GM04504 (cell line): ENCODE measurements at places on chromosomes 7 and 10.

GRCh38 chr7:104845557-104845956 lies 168.4 kb upstream of the KMT2E start:
- DNase-seq: no peak

GRCh38 chr10:70232859-70233108 lies 445 bp downstream of the PPA1 start:
- DNase-seq: no peak

DNA sequence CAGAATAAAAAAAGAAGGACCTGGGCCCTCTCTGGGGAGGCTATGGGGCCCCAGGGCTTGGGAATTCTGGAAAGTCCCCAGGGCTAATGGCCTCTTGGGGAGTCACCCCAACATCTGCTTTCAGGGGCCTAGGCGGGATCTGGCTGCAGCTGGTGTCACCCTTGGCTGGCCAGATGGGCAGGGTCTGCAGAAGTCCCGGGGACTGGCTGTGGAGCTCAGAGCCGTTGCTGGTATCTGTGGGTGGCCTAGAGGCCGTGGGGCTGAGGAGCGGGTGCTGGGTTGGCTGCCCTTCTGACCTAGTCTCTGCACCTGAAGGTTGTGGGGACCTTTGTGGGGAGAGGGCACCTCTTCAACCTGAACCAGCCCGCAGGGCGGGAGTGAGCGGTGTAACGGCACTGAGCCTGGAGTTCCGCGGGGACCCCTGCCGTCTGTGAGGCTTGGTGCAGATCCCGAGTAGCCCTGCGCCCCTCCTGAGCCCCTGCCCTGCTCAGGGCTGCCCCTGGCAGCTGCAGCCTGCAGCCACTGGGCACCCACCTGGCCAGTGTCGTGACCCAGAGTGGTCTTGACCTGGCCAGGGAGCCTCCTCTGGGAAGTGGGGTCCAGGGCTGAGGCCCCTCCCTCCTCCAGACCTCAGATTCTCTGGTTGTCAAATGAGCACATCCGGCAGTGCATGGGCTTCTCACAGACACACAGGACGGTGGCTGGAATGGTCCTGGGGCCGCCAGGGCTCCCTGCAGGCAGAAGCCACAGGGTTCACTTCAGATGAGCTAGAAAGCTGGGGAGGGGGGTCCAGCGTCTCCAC lies 51.5 kb downstream of the UNCX start:
- DNase-seq: no peak

- no peak for DNase-seq
These were observed 71.8 kb upstream of the PRKG1 start for GRCh38 chr10:51002469-51002868.

GRCh38 chr10:5508786-5509185 lies 9.4 kb upstream of the CALML5 start:
- no peak for DNase-seq

GRCh38 chr7:112414855-112415490 lies 35.3 kb upstream of the IFRD1 start:
- DNase-seq: no peak

DNA sequence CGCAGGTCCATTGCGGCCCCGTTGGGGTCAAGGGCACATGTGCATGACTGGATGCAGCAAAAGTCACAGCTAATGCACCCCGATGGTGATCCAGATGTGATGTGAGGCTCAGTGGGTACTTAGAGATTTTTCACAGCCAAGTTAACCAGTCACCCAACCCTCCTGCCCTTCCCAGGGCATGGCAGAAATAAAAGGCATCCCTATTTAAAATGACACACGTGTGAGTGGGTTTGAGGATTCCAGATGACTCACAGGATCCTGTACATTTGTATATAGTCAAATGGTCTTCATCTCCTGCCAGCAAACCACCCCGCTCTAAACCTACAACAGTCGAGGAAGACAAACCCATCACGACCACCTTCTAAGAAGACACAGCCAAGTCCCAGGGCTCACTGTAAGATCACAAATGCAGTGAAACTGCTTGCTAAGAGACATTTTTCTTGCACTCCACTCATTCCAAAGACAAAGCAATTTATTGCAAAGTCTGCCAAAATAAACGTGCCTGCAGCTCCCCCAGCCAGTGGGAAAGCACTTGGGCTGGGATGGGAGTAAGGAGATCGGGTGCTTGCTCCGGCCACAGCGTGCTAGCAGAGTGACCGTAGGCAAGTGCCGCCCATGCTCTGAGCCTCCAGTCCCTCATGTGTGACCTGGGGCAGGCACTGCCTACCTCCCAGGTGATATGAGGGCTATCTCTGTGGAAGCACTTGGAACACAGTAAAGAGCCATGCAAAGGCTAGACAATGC lies 86.6 kb upstream of the MACROH2A2 start:
- no peak for DNase-seq

GRCh38 chr10:5464546-5464945 lies 34.8 kb downstream of the CALML5 start:
- no peak for DNase-seq

DNA sequence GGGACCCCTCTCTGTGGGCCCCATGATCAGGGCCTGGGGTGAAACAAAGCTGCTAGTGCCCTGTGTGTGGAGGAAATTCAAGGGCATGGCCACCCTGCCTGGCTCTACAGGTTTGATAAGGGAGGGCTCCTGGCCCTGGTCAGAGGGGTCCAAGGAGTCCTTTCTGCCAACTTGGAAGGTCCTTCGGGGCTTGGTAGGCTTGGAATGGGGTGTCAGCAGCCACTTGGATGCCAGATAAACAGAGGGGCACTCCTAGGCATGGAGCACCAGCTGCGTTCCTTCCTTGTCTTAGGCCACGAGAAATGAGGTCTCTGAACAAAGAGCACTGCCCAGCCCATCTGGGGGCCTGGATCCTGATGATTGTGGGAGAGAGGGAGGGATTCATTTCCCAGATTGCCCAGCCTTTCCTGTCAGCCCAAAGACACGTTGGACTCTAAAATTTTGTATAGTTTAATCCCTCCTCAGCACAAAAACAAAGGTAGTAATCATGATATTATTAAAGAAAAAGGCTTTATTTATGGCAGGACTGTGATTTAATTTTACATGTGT lies 5.1 kb downstream of the MTURN start:
- no peak for DNase-seq

DNA sequence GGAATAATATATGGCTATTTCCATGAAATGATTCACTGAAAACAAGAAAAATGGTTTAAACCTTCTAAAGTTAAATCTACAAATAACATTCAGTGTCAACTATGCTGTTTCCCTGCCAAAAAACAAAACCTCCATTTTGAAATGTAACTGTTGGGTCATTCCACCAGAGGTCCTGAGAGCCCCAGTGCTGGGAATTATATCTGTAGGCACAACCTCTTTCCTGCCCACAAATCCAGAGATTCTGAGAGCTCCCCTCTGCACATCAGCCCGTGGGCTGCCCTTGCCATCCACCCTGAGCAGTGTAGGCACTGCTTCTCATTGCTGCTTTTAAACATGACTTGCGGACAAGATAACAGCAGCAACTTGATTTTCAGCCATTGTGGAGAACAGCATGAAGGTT lies 198.6 kb downstream of the TMEM178B start:
- no peak for DNase-seq

DNA sequence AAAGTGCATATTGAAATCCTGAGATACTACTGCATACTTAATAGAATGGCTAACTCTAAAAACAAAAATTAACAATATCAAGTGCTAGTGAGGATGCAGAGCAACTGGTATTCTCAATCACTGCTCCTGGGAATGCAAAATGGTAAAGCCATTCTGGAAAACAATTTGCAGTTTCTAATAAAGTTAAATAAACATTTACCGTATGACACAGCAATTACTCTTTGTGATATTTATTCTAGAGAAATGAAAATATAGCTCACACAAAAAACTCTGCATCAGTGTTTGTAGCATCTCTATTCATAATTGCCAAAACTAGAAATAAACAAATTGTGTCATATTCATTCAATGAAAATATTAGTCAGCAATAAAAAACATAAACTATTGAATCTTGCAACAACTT lies 255.0 kb upstream of the DKK1 start:
- no peak for DNase-seq

DNA sequence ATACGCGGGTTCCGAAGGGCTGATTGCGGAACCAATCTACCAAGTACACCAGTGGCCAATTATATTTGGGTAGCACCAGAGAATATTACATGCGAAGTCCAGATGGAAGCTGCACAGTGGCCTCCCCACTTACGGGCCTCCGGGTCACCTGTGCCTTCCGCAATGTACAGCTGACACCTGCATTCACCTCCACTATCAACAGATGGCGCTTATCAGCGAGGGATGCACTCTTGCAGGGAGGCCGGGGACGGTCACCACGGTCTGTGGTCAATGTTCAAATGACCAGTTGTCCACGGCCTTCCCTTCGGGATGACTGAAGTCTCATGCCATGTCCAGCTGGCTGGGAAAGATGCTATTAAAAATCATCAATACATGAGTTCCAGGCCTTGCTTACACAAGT lies 47.6 kb downstream of the SLIT1 start:
- no peak for DNase-seq

DNA sequence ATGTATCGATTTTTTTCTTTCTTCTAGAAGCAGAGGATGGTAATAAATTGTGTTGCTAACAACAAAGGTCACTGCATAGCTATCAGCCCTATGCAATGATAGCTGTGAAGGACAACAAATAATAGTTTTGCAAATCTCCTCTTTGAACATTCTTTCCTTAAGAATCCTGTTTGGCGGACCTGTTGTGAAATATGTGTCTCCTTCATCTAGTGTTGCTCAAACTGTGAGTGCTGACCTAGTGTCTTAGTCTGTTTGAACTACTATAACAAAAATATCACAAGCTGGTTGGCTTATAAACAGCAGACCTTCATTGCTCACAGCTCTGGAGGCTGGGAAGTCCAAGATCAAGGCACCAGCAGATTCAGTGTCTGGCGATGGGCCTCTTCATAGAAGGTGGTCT lies 53.7 kb downstream of the CAV1 start:
- DNase-seq: no peak

DNA sequence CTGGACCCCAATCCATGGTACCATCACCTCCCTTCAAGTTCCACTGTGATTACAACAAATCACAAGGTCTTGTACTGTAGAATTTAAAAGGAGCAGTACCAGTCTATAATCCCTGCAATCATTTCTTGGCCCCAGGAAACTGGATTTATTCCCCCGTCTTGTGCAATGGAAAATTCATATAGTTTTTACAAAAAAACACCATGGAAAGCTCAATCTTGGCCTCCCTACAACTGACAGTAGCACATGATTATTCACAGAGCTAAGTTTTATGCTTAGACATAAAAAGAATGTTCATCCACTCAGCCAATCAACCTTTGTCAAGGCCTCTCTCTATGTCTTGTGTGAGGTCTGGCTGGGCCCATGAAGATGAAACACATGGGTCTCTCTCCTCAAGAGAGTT lies 10.2 kb downstream of the DGKI start:
- no peak for DNase-seq

DNA sequence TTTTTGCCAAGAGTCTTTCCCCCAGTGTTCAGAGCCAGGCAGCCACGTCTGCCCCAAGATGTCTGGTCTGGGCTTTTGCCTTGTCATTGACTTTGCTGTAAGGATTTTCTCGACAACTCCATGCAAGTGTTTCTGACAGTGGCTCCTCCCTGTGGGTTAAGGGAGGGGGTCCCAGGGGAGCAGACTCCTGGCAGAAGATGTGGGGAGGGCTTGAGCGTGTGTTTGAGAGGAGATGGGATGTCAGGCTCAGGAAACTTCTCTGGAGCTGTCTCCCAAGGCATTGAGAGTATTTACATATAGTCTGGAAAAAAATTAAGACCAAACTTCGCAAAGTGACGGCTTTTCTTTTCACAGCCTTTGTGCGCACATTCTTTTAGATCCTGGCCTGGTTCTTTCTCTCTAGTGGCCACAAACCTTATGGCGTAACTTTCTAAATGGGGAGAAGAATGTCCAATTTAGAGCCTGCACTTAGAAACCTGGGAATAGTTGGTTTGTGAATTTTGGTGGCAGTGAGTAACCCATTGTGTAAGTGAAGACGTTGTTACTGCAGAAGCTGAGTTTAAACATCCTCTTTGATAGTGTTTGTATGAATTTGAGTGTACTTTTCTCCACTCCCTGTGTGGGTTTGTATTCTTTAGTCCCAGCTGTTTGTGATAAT lies 201.5 kb downstream of the LRMDA start:
- no peak for DNase-seq

DNA sequence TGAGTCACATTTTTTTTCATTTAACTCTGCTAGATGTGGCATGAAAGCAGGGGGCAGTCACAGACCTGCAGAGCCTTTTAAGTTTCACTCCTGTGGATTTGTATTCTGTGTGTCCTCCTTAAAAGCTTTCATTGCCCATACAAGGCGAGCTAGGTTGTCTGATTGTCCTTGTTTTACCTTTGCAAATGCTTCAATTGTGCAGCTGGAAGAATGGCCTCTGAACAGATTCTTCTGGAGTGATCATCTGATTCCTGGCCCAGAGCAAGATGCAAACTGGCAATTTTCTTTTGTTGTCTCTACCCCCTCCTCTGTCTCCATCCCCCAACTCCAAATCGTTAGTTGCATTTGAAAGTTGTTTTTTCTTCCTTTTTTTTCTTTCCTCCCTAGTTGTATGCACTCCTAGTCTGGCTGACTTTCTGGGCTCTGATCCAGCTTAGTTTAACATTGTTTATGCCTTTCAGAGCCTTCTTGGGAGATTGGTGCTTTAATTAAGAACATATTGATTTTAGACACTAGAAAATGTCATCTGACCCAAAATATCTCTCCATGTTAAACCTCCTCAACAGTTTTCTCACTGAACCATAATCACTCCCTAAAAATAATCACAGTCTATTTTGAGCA lies 150.2 kb downstream of the REEP3 start:
- peak; percentile 79 for DNase-seq

DNA sequence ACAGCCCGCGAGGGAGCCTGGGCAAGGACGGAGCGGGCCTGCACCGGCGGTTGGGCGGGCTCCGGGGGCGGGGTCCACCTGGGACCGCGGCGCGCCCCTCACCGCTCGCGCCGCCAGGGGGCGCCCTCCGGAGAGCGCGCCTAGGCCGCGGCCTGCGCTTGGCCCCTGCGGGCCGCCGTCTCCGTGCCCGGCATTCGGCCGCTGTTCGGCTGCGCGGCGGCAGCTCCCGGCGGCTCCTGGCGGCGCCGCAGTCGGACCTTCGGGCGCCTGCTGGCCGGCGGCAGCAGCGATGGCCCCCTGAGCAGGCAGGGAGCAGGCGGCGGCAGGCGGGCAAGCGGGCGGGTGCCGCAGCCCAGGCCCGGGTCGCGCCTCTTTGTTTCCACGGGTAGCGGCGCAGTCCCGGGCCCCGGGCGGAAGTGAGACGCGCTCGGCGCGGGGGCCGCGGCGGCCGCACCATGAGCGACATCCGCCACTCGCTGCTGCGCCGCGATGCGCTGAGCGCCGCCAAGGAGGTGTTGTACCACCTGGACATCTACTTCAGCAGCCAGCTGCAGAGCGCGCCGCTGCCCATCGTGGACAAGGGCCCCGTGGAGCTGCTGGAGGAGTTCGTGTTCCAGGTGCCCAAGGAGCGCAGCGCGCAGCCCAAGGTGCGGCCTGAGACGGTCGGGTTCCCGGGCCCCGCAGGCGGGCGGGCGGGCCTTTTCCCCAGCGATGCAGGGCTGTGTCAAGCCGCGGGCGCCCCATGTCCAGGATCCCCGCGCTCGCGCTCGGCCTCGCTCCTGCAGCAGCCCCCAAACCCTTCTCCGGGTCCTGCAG lies at the start of gene INTS15:
Gene INTS15, plus strand, starts transcription at position 193 of the 816 bp plus-strand sequence. Its CDS starts 263 bp downstream, at position 456.
- DNase-seq: peak; percentile 58

GRCh38 chr7:90663176-90663575 lies 67.1 kb downstream of the CDK14 start:
- no peak for DNase-seq

GRCh38 chr7:116162254-116162653 lies 48.1 kb upstream of the TES start:
- no peak for DNase-seq

- no peak for DNase-seq
These were observed 659.5 kb upstream of the NRG3 start for GRCh38 chr10:81215498-81215897.
